ENCODE measurements at places on chromosomes 13 and 19.

GRCh38 chr19:27966390-27966816, 1246.5 kb downstream of the UQCRFS1 start:
- DNase-seq = peak; percentile 24

GRCh38 chr19:48698046-48698445, 2.3 kb downstream of the FUT2 start:
- DNase-seq = no peak

- DNase-seq = no peak
Measured at GRCh38 chr19:55247621-55248099, 11.2 kb downstream of the PPP6R1 start.

DNA sequence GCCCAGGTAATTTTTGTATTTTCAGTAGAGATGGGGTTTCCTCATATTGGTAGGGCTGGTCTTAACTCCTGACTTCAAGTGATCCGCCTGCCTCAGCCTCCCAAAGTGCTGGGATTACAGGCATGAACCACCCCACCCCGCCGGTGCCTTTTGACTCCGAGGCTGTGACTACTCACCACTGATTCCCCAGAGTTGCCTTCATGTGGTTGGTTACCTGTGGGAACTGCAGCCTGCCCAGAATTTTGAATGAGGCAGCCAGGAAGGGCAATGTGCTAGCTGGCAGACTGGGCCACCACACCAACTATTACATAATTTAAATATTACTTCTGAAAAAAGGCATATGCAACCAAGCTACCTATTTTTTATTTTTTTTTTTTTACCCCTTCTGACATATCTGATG, 42.8 kb downstream of the N4BP2L2 start:
- no peak for DNase-seq

- no peak for DNase-seq
Measured at GRCh38 chr13:24557081-24557480, 44.5 kb upstream of the PARP4 start.
